NCI-H2081 (cell line): ENCODE measurements at places on chromosomes 2 and 18.

GRCh38 chr2:43136876-43137275 is 89.5 kb downstream of the ZFP36L2 start:
- DNase-seq: no peak

- DNase-seq: no peak
These were observed 220.9 kb downstream of the ATAD2B start for GRCh38 chr2:23705771-23706612.

DNA sequence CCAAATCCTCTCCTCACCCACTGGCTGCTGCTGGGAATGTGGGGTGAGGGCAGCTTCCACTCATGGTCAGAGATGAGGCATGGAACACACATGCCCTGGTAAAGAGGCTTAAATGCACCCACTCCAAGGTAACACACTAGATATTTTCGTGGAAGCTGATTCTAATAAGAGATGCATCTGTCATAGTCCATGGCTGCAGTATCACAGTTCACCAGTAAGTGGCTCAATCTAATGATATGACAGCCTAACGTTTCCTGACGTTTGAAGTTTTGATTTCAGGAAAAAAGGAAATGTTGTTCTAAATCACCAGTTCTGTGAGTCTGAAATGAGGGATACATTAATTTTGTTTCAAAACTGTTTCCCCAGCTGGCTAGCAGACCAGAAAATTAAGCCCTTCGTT is 38.2 kb downstream of the LCT start:
- no peak for DNase-seq

DNA sequence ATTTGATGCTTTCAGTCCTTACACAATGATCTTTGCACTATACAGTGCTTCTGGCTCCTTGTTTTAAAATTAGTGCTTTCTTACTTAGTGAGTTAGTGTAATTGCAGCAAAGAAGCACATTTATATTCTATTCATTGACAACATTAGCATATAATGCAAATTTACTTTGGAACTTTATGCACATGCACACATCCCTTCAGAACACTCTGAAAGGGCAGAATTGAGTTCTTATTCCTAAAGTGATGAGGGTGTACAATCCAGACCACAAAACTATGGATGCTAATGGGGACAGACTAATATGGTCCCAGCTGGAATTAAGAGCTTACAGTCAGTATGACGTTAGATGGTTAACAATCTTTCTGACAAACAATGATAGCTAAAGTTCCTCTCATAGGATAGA is 127.1 kb downstream of the RBMS1 start:
- DNase-seq: no peak

DNA sequence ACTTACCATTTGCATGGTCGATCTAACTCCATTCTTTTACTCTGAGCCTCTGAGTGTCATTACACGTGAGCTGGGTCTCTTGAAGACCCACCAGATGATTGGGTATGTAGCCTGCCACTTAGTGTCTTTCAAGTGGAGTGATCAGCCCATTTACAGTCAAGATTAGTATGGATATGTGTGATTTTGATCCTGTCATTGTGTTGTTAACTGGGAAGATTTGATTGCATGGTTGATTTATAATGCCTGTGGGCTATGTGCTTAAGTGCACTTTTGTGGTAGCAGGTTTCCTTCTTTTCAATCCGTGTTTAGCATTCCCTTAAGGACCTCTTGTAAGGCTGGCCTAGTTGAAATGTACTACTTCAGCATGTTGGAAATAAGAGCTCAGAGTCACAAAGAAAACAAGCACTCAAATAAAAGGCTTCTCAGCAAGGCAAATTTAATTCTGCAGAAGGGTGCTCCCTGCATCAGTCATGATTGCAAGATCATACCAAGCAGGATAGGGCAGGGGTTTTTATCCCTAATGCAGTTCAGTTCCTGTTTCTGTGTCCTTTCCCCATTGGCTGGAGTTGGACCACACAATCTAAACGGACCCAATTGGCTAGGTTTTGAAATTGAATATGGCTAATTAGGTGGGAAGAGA is 230.7 kb upstream of the SYT4 start:
- no peak for DNase-seq
